ENCODE measurements at places on chromosomes 16 and 17.

- DNase-seq: no peak
Observed at GRCh38 chr17:47200325-47200664, 8.9 kb upstream of the MYL4 start.

- DNase-seq: no peak
Observed at GRCh38 chr16:74296104-74296431, 546 bp upstream of the PSMD7 start.

GRCh38 chr16:84150926-84151325 lies 5.8 kb downstream of the DNAAF1 start:
- no peak for DNase-seq

DNA sequence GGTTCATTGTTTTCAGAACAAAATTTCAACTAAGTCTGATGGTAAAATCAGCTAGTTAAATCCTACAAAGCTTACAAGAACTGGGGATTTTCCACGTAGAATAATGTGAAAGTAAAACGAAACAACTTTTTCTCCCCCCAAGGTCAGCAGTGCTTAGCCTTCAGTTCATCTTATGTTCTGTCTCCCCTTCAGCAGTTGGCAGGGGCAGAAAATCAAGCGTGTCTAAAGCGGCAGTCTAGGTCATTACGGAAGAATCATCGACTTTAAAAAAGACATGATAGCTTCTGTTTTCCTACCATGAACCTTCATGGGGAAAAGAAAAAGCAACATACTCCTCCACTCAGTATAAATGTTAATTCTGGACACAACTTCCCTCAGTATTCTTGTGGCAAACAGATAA lies 50.7 kb downstream of the GNA13 start:
- no peak for DNase-seq

DNA sequence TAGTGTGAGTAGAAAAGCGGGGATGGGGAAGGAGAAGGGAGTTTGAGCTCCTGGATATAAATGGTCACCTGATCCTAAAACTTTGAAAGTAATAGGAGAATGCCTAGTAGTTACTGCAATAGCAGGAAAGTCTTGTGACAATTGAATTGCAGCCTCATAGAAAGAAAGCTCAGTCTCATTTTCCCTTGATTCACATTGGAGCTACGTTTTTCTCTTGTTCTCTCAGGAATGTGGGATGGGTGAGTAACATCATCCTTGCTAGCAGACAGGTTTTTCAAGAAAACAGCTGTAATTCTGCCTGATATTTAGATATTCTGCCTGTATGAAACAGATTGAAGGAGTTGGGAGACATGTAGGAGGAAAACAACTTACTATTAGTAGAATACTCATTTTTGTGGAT lies 25.3 kb downstream of the SF3B3 start:
- no peak for DNase-seq

GRCh38 chr17:14297161-14297851 lies 3.6 kb upstream of the HS3ST3B1 start:
- no peak for DNase-seq

- DNase-seq: no peak
Observed at GRCh38 chr16:88792668-88793250, 7.7 kb upstream of the PIEZO1 start.

DNA sequence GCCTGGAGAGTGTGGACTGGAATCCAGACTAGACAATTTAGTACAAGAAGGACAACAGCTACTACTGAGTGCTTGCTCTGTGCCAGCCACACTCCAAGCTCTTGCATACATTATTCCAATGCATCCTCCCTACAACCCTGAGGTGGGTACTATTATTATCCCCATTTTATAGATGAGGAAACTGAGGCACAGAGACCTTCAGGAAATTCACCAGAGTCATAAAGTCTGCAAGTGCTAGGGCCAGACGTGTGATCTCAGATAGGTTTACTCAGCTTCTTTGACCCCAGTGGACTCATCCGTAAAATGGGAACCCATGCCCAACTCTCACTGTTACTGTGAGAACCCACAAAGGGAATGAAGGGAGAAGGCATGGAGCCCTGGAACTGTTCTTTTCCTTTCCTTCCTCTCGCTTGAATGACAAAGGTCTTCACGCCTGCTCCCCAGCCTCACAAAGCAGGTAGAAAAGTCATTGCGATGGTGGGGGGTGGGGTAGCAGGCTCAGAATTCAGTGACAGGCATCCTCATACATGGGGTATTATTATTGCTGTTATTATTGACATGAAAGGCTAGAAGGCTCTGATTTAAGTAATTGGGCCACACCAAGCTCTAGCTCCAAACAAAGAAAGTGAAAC lies 160.0 kb downstream of the ZNF423 start:
- no peak for DNase-seq

- DNase-seq: no peak
Observed at GRCh38 chr16:86375364-86375763, 135.0 kb upstream of the FOXF1 start.

GRCh38 chr16:66278111-66278531 lies 88.4 kb upstream of the CDH5 start:
- no peak for DNase-seq

- no peak for DNase-seq
Observed at GRCh38 chr16:86388976-86389375, 121.4 kb upstream of the FOXF1 start.

GRCh38 chr16:62135911-62136310 lies 99.7 kb upstream of the CDH8 start:
- no peak for DNase-seq

GRCh38 chr17:1275962-1276736 lies 3.3 kb upstream of the TRARG1 start:
- DNase-seq: no peak

DNA sequence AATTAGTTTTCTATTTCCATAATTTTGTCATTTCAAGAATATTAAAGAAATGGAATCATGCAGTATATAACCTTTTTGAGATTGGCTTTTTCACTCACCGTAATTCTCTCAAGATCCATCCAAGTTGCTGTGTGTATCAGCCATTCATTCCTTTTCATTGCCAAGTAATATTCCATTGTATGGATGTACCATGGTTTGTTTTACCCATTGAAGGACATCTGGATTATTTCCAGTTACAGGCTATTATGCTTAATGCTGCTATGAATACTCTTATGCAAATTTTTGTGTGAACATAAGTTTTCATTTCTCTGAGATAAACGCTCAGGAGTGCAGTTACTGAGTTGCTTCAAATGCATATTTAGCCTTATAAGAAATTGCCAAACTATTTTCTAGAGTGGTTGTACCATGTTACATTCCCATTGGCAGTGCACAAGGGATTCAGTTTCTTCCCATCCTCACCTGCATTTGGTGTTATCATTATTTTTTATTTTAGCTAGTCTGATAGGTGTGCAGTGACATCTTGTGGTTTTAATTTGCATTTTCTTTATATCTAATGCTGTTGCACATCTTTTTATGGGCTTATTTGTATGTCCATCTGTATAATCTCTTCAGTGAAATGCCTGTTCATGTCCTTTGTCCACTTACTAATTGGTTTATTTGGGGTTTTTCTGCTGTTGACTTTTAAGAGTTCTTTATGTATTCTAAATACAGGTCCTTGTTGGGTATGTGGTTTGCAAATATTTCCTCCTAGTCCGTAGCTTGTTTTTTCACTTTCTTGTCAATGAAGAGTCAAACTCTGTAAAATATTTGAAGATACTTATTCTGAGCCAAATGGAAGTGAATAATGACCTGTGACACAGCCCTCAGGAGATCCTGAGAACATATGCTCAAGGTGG lies 32.7 kb downstream of the BMERB1 start:
- DNase-seq: no peak

GRCh38 chr17:20988896-20989295 lies 53.9 kb downstream of the USP22 start:
- no peak for DNase-seq

- DNase-seq: no peak
Observed at GRCh38 chr17:83124871-83125514, 45.6 kb downstream of the METRNL start.

DNA sequence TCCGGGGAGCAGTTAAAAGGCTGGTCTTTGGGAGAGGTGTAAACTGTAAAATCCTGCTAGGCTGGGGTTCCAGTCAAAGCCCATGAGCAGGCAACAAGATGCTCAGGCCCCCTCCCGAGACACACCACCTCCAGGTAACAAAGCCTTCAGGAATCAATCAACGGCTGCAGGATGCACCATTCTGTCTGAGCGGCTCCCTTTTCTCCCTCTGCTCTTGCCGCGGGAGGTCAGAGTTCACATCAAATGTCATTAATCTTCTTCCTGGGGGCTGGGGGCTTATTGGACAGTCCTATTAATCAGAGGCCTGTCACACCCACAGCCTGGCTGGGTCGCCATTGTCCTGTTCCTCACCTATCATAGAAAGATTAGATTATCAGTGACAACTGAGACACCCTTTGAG lies 11.9 kb upstream of the CCDC182 start:
- DNase-seq: no peak

DNA sequence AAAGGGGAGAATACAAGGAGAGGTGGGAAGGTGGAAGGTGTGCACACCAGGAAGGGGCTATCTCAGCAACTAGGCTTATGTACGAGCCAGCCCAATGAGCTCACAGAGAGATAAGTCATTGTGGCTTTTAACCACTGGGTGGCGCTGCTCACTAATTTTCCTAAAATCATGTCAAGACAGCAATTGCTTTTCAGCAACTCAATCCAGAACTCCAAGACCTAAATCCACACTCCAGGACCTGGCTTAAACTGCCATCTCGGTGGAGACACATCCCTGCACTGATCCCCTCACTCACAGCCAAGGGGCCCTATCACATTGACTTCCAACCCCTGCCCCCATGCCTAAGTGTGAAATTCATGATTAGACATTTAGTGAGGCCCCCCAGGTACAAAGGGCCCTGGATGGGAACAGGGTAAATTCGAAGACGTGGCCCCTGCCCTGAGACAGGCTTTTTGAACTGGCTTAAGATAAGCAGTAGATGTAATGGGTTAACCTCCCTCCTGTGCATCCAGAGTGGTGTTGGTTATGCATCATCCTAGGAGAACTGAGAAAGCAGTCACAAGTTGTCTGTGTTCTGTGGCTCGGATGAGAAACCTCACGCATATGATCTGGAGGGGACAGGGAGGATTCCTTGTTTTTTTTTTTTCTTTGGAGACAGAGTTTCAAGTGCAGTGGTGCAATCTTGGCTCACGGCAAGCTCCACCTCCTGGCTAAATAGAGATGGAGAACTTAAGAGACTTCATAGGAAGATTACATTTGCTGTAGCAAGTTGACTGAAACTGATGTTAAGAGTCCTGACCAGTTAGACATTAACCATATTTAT lies 11.5 kb downstream of the CCL16 start:
- peak; percentile 41 for DNase-seq

GRCh38 chr16:6232056-6232455 lies 1100.6 kb upstream of the RBFOX1 start:
- no peak for DNase-seq

DNA sequence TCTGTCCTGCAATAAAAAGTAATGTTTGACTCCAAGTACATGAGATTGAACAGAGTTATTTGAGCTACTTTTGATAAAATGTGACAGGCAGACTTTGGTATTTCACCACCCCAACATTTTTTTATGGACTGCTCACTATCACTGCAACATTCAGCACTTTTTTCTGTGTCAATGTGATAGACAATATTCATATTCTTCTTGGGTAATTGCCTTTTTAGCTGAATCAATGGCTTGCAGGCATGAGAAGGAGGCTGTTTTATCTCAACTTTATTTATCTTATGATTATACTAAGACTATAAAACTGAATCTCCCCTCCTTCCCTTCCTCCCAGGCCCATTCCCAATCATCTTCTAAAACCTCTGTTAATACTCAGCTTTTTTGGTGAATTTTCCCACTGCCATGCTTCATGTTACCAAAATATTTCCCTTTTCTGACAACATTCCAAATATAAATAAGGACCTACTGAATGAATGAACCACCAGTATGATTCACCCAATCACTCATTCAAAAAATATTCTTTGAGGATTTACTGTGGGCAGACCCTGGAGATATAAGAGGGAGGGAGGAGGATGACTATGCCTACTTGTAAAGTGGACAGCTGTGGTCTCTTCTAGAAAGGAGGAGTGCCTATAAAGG lies 67.6 kb downstream of the CDH13 start:
- no peak for DNase-seq

DNA sequence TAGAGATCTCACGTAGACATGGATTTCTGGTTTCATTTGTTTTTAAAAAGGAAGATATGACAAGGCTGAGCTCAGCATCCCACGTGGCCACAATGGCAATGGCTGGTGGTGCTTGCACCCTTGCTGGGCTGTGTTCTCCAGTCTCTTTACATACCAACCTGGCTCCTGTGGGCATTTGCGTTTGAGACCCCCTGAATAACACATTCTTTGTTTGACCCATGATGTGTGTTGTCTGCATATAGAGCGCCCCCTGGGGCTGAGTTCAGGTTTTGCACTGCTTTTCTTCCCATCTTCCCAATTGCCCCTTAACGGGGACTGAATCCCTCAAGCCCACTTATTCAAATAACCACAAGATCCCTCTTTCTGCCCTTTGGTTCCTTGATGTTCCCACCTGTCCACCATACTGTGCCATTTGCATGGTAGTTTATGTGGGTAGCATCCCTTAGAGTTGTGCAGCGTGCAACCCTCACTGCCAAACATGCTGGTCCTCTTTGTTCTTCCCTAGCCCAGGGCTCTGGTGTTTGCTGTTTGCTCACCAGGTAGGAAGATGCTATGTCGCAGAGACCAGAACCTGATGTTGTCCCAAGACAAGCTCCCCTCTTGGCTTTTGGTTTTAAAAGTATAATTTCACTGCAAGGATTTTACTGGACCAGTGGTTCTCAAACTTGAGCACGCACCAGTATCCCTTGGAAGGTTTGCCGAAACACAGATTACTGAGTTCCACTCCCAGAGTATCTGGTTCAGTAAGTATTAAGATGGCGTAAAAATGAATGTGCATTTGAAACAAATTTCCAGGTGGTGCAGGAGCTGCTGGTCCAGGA lies 38.5 kb upstream of the NKD1 start:
- no peak for DNase-seq

GRCh38 chr17:40460968-40461731 lies 17.9 kb downstream of the IGFBP4 start:
- DNase-seq: no peak

GRCh38 chr16:88381820-88382451 lies 823 bp upstream of the ZNF469 start:
- no peak for DNase-seq

- DNase-seq: no peak
Observed at GRCh38 chr17:75406222-75406615, 741 bp upstream of the GRB2 start.

- no peak for DNase-seq
Observed at GRCh38 chr17:1753767-1754429, 8.0 kb upstream of the SERPINF1 start.

GRCh38 chr17:81966343-81967243 lies 5.6 kb upstream of the NOTUM start:
- DNase-seq: no peak

- DNase-seq: no peak
Observed at GRCh38 chr16:55976815-55977214, 101.6 kb upstream of the CES5A start.

- DNase-seq: no peak
Observed at GRCh38 chr17:7478276-7479212, 887 bp downstream of the ZBTB4 start.

GRCh38 chr16:57959804-57960203 lies 11.1 kb downstream of the CNGB1 start:
- DNase-seq: no peak

GRCh38 chr16:87003414-87003755 lies 313.8 kb downstream of the C16orf95 start:
- no peak for DNase-seq
